NCI-H774 (cell line): ENCODE measurements at places on chromosomes 5 and 9.

- no peak for DNase-seq
Measured at GRCh38 chr5:141363952-141364660, at the start of gene PCDHGA5. PCDHGA5 (plus strand) TSS chr5:141364162; CDS start chr5:141364331, 169 bp downstream.

DNA sequence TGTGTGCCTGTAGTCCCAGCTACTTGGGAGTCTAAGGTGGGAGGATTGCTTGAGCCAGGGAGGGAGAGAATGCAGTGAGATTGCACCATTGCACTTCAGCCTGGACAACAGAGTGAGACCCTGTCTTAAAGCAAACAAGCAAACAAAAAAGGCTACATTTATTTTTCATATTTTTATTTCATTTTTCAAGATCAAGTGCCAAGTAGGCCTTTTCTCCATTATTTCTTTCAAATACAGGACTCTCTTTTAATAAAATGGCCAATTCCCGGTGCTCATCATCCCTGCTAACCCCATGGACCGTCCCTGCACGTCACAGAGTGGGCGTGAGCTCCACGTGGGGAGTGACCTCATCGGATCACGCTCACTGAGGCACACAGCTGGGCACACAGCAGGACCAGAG lies 9.3 kb upstream of the GBGT1 start:
- DNase-seq, result no peak

DNA sequence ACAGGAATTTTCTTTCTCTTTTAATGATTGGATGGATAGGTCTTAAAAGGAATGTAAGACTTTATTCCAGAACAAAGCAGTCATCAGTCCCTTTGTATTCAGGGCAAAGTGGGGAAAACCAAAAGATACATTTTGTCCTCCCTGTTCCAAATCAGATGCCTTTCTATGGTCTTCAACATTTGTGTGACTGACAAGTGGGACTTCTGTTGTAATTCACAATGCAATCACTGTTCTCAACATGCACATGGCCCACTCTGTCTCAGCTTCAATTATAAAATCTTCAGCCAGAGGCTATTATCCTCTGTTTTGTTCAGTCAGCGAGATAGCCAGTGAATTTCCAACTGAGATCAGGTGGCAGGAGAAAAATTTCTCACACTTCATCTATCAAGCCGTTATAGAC lies 95.5 kb upstream of the ERBIN start:
- DNase-seq, result no peak

- DNase-seq, result no peak
Measured at GRCh38 chr9:127225801-127226625, 38.6 kb upstream of the GARNL3 start.

- DNase-seq, result no peak
Measured at GRCh38 chr5:50730336-50730735, 63.9 kb downstream of the PARP8 start.

- no peak for DNase-seq
Measured at GRCh38 chr9:4921449-4921848, 63.6 kb upstream of the JAK2 start.

GRCh38 chr5:140262839-140263238 lies 40.1 kb downstream of the PFDN1 start:
- peak; percentile 38 for DNase-seq

DNA sequence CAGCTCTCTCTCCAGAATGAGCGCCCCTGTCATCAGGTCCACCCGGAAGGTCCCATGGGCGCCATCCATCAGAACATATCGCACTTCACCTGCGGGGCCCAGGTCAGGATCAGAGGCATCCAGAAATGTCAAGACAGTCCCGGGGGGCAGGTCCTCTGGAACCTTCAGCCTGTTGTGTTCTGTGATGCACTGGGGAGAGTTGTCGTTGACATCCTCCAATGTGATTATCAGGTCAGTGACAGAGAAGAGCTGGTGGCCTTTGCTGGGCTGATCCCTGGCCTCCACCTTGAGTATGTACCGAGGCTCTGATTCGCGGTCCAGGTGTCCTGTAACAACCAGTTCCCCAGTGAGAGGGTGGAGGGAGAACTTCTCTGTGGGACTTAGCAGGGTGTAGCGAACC lies 25.2 kb downstream of the FAT2 start:
- DNase-seq, result no peak

DNA sequence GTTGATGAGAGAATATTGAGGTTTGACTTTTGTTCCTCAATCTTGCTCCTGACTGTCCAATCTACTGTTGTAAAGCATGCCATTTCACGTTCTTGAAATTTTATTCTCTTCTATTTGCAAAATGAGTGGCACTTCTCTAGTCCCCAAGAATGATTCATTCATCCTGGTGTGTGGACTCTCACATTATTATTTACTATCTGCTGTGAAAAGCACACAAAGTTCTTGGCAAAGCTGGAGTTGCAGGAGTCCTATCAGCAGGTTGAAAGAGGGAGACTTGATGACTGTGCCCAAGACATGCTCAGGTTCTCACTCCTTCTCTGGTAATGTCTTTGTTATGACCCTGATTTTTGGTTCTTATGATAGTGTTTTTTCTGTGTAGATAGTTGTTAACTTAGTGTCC lies 382.6 kb downstream of the DMRTA1 start:
- DNase-seq, result no peak

DNA sequence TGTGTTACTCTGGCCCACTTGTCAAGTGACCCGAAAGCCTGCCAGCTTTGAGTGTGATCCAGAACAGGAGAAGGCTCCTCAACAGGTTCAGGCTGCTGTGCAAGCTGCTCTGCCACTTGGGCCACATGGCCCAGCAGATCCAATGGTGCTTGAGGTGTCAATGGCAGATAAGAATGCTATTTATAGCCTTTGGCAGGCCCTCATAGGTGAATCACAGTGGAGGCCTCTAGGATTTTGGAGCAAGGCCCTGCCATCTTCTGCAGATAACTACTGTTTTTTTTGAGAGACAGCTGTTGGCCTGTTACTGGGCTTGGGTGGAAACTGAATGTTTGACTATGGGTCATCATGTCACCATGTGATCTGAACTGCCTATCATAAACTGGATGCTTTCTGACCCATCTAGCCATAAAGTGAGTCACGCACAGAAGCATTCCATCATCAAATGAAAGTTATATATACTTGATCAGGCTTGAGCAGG lies 180.8 kb downstream of the CARTPT start:
- no peak for DNase-seq

GRCh38 chr5:129672006-129672405 lies 75.9 kb upstream of the MINAR2 start:
- DNase-seq, result no peak

DNA sequence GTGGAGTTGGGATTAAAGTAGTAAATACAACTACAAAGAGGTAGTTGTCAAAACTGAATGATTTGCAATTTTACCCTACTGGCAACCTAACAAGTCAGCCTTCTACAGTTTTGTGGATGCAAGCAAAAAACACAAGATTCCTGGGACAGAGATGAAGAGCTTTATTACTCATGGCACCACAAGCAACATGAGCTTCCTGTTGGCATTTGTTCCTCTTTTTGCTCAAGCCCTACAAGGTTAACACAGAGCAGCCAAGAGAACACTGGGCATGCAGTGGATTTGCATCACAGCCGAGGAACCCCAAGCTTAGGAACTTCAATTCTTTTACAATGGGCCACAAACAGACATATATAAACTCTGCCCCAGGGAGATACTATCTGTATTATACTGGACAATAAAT lies 28.8 kb upstream of the DMAC1 start:
- no peak for DNase-seq

GRCh38 chr9:109794361-109795012 lies 14.5 kb downstream of the PALM2AKAP2 start:
- DNase-seq, result no peak

GRCh38 chr5:136521696-136522095 lies 156.4 kb upstream of the TRPC7 start:
- DNase-seq, result no peak

GRCh38 chr9:135703726-135704125 lies 1.7 kb downstream of the KCNT1 start:
- DNase-seq, result no peak

- no peak for DNase-seq
Measured at GRCh38 chr5:135831851-135832555, 2.5 kb upstream of the SLC25A48 start.

DNA sequence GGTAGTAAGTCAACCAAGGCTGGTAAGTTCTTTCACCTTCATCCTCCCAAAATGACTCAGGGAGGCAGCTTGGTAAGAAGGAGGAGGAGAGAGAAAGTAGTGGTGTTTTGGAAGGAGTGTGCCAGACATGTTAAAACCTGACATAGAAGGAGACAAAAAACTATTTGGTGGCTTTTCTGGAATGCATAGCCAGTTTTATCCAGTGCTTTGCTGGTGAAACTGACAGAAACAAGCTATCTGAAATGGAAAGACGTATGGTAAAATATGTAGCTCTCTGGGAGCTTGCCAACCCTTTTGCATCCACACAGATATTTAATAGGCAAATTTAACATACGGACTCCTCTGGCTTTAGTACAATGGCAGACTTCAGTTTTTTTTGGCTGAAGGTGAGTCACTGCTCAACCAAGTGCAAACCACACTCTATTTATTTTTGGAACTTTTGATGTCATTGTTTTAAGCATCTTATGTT lies 45.4 kb downstream of the RAB14 start:
- no peak for DNase-seq

DNA sequence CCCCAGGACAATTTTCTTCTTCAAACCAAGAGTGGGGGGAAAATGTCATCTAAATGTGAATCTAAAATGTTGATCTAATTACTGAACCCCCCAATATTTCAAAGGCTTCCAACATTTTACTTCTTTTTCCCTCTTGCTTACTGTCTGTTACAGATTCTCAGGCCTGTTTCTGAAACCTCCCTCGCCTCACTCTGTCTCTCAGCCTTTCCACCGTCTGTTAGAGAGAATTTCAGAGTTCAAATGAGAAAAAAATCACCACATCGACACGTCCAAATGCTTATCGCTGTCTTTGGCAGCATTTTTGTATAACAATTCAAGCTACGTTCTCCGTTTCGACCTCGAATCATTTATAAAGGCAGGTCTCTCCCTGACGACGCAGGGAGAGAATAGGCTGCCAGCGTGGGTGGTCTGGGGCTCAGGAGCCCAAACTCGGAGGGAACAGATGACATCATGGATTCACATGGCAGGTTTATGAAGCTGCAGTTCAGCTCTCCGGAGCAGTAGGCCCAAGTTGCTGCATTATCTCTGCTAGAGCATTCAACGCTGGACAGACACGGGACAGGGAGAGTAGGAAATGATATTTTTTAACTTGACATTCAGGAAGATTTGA lies 139.8 kb downstream of the GAS1 start:
- DNase-seq, result no peak

GRCh38 chr5:54324651-54325271 lies 14.4 kb upstream of the ARL15 start:
- DNase-seq, result no peak

DNA sequence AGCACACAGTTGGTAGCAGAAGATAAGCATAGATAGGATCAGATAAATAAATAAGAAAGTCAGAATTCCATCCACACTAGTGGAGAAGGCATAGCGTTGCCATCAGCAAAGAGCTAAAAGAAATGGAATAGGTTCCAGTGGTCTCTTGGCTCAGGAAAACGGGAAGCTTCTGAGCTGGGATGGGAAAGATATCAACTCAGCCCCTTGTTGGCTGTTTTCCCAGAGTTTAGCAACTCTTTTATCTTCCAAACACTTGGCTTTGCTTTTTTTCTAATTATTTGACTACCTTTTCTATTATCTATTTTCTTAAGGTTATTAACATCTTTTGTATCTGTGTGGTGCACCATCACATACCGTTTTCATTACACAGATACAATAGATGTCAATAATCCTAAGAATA lies 445.7 kb upstream of the TRPC7 start:
- DNase-seq, result no peak

DNA sequence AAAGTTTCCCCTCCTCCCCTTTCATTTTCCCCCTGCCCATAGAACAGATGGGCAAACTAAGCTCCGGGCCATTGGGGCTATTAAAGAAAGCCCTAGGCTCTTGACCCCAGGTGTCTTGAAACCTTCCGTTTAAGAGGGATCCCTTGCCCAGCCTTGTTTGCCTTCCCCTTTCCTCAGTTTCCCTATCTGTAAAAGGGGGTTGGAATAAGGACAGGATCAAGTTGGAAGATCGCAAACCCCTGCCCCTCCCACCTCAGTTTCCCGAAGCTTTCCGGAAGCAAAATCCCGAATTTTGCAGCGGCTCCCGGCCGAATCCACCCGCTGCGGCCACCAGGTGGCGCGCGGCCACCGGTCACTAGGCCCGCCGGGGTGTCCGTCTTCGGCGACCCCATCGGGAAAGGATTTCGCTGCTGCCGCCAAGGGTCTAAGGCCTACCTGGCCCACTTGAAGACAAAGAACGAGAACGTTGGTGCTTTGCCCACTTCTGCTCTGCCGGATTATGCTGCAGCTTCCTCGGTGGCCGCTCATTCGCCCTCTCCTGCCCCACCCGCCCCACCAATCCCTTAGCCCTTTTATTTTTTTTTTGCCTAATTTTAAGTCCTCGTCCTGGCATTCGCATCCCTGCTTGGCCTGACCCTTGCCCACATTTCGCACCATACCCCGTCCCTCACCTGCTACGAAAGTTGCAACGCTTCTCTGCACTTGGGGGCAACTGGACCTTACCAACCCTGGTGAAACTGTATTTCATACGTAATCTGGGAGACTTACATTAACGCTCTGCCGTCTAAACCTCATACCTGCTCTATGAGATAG lies 962 bp upstream of the NR6A1 start:
- peak; percentile 77 for DNase-seq

- DNase-seq, result no peak
Measured at GRCh38 chr5:155332618-155333017, 319.1 kb downstream of the KIF4B start.

DNA sequence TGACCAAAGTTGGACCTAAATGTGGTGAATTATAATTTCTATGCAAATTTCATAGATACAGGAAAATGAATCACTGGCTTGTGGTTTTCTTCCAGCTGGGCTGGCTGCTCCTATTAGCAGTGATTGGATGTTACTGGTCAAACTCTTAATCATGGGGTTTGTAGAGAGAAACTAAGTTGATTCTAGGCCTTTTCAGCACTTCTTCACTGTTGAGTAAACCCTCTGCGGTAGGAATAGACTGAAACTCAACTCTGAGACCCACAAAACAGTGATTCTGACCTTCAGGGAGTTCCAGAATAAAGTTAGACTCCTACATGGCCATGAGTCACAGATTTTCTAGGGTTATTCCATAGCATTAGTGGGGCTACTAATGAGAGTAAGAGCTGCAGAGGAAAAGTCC lies 47.9 kb upstream of the FKTN start:
- DNase-seq, result no peak

DNA sequence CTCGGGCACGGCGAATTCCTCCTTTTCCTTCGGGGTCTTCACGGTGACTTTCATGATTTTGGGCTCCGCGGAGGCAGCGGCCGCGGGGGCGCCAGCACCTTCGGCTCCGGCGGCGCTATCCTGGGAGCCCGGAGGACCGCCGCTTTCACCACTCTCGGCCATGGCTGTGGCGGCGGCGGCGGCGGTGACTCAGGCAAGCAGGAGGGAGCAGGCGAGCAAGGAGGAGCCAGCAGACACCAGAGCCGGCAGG lies 315 bp downstream of the UBQLN1 start:
- no peak for DNase-seq

DNA sequence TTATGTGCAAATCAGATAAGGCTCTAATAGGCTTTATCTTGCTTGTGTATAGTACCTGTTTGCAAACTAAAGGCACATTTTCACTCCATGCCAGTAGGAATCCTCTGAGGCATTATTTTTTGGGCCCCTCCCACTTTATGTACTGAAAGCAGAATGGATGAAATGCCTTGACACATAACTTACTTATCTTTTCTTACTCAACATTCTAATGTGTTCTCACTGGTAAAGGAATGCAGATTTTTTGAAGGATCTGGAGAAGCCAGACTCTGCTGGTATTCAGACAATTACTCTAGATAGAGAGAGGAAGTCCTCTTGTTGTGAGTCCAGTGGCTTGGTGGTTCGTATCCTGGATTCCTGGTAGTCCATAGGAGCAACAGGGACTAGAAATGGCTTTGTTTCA lies 336.7 kb downstream of the CCDC171 start:
- DNase-seq, result no peak

- DNase-seq, result no peak
Measured at GRCh38 chr5:180990882-180991242, 2.2 kb downstream of the BTNL3 start.
